ENCODE measurements at places on chromosomes 3 and 15. TPM values are rescaled to one million over a fixed set of nuclear protein-coding genes. Genes with fewer than 3 reads are reported as not detected.

GRCh38 chr3:119763466-119763865, 18.4 kb upstream of the NR1I2 start:
- DNase-seq = no peak

DNA sequence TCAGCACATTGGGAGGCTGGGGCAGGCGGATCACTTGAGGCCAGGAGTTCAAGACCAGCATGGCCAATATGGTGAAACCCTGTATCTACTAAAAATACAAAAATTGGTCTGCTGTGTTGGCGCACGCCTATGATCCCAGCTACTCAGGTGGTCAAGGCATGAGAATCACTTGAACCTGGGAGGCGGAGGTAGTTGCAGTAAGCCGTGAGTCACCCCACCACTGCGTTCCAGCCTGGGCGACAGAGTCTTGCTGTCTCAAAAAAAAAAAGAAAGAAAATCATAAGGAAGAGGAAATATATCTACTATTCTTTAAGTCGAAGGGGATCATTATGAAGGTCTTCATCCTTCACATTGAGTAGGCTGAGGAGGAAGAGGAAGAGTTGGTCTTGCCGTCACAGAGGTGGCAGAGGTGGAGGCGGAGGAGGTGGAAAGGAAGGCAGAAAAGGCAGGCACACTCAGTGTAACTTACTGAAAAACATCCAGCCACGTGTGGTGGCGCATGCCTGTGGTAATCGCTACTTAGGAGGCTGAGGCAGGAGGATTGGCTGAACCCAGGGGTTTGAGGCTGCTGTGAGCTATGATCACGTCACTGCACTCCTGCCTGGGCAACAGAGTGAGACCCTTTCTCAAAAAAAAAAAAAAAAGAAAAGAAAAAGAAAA, 14.2 kb downstream of the CSK start:
- no peak for DNase-seq

DNA sequence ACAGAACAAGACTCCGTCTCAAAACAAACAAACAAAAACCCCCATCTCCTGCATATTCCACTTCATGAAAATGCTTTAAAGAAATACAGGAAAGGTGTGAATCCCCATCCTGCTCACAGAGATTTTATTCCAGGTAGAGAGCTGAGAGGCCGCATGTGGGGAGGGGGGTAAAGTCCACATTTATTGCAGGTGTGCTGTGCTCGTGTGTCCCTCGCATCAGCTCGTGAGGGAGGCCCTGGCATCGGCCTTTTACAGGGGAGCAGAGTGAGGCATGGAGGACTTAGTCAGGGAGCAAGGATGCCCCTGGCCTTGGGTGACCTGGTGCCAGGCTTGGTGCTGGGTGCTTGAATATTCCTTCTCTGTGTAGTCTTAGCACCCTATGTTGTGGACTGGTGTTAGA, 413.5 kb upstream of the C2CD4B start:
- DNase-seq = no peak

CHAC1 gene
- total RNA-seq = 3.9 TPM

NSMCE3 gene
- 6.6 TPM for total RNA-seq

PRR20G gene
- not detected for total RNA-seq

SERINC4 gene
- total RNA-seq = not detected

- no peak for DNase-seq
Measured at GRCh38 chr3:114307832-114308231, 14.0 kb downstream of the TIGIT start.

DNA sequence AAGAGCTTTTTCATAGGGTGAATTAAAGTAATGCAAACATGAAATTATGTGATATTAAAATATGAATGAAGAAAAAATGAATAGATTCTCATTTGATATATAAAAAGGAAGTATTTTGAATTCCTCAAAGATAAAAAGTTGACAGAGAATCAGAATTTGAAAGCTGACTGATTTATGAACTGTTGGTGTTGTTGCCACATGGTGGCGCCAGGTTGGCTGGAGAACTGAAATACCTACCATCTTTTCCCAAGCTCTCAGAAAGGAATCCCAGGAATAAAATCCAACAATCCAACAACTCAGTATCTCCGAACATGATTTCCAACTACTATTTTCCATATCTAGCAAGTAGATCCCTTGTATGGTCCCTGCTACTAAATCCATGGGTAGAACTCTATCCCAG, 3.1 kb downstream of the MYRIP start:
- no peak for DNase-seq

DNA sequence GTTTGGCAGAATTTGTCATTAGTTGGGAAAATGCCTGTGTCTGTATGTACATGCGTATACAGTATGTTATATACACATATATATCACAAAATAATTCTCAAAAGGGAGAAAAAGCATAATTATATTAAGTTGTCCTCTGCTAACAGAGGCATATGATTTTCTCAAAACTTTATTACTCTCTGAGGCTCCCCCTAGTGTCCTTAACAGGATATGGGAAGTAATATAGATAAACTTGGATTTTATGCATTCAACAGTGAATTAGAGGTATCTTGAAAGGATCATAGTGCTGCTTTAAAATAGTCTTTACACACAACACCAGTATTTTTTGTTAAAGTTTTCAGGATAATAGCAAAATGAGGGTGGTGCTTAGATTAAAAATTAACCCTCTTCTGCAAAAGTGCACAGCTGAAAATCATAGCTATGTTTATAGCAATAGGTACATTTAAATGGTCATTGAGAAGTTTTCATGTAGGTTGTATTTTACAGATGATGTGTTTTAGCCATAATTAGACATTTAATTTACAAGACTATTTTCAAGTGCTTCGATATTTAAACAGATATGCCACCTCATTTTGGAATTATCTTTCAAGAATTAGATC, 454.0 kb upstream of the ROBO2 start:
- no peak for DNase-seq

- DNase-seq = no peak
Measured at GRCh38 chr3:31725568-31725967, 192.8 kb downstream of the STT3B start.

DNA sequence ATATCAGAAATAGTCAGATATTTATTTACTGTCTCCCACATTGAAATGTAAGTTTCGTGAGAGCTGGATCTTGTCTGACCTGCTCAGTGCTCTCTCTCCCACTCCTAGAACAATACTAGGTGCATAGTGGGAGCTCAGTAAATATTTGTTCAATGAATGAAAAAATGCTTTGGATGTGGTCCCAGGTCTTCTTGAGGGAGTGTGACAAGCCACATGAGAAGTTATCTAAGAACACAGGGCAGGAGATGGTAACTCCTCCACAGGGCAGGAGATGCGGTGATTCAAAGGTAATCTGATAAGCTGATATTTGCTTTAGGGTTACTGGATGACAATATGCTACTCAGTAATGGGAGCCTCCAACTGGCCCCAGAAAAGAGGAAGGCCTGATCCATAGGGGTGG, 25.8 kb upstream of the PLA2G4E start:
- no peak for DNase-seq

DNA sequence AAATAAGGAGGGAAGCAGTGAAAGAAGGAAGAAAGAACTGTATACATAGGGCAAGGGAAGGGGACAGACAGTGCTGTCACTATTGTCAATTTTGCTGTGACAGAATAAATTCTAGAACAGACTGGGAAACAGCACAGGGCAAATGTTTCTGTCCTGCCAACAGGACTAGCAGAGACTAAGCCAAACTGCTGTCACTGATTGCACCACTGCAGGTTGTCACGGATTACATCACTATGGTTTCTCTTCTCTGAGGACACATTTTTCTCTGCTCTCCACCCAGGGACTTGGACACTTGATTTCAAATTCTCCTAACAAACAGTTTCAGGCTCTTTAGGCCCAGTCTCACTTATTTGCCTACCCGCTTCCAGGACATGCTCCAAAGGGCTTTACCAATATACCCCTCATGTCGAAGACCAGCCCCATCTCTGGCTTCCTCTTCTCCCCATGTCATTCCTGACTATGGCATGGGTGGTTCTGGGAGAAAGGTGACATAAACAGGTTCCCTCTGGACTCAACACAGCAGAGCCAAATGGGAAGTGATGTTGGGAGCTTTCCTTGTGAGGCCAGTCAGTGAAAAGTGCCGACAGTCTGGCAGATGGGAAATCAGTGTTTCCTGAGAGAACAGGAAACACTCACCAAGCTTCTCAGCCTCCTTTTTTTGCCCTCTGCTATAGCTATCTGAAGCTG, 70.2 kb upstream of the ST3GAL6 start:
- DNase-seq = no peak

SQOR gene
- total RNA-seq = 44.4 TPM

All from posterior vena cava (tissue), 2 donors.